CD4-positive, alpha-beta T cell treated with Interleukin-12 subunit alpha and Interleukin-12 subunit beta, for 1 hour (primary cell): ENCODE measurements at places on chromosomes 6 and 20.

DNA sequence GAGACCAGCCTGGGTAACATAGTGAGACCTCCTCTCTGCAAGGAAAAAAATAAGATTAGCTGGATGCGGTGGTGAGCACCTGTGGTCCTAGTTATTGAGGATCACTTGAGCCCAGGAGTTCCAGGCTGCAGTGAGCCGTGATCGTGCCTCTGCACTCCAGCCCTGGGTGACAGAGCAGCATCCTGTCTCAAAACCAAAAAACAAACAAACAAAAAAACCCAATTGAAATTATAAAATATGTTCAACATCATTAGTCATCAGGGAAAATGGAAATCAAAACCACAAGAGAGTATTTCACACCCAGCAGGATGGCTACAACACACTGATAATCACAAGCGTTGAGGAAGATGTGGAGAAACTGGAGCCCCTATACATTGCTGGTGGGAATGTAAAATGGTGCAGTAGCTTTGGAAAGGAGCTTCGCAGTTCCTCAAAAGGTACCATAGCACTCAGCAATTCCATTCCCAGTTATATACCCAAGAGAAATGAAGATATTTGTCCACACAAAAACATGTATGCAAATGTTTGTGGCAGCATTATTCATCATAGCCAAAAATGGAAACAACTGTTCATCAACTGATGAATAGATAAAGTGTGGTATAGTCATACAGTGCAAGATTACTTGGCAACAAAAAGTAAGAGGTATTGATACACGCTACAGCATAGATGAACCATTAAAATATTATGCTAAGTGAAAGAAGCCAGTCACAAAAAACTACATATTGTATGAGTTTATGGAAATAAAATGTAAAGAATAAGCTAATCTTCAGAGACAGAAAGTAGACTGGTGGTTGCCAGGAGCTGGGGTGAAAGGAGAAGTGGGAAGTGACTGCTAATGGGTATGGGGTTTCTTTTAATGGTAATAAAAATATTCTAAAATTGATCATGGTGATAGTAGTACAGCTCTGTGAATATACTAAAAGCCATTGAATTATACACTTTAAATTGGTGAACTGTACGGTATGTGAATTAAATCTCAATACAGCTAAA, 38.7 kb upstream of the RIPOR2 start:
- peak; percentile 48 for DNase-seq

DNA sequence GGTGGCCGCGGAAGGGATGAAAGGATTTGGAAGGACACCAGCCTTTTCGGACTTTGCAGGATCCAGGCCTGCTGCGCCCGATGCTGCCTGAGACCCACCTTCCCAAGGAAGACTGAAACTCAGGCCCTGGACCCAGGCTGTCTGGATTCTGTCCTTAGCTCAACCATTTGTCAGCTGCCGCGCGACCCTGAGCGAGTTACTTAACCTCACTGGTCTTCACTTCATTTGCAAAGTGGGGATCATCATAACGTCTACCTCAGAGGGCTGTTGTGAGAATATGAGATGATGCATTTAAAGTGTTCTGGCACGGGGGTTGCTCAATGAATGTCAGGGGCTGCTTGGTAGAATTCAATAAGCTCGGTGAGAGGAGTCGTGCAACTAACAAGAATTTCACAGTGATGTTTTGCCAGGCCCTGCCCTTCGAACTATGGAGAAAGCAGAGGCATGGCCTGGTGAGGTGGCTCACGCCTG, 104.2 kb upstream of the PRDM1 start:
- DNase-seq, result no peak

GRCh38 chr6:136213012-136213539, 37.0 kb downstream of the MTFR2 start:
- no peak for DNase-seq

DNA sequence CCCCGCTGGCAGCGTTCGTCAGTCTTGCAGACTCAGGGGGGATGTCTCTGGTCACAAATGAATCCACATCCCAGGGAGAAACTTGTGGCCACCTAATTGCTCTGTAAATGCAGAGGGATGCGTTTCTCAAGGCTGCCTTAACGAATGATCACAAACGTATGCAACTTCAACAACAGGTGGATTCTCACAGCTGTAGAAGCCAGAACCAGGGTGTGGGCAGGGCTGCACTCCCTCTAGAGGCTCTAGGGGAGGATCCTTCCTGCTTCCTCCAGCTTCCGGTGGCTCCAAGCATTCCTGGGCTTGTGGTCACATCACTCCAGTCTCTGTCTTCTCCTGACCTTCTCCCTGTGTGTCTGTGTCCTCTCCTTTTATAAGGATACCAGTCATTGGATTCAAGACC, 3.3 kb upstream of the TAF4 start:
- DNase-seq, result no peak

- DNase-seq, result no peak
Observed at GRCh38 chr6:101231606-101232235, 161.8 kb upstream of the GRIK2 start.

DNA sequence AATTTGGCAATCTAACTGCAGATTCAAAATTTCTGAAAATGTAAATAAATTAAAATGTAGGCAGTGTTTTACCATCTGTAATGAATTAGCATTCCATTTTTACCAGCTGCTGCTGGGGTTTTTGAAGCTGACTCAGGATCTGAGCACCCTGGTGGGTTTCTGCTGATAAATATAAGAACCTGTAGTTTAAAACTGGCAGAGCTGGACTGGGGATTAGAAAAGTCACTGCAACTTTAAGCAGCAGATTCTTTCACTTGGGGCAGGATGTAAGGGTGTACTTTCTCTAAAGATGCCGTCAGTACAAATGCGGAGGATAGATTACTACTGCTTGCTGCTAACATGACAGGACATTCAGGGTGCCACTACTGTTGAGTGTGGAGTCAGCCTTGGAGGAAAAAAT, 341.8 kb downstream of the CDKAL1 start:
- no peak for DNase-seq

- no peak for DNase-seq
Observed at GRCh38 chr6:98484696-98485095, 349.7 kb upstream of the POU3F2 start.

GRCh38 chr6:91288741-91289140, 701.9 kb upstream of the MAP3K7 start:
- no peak for DNase-seq

GRCh38 chr6:68628161-68628560, 6.9 kb upstream of the ADGRB3 start:
- DNase-seq, result no peak

DNA sequence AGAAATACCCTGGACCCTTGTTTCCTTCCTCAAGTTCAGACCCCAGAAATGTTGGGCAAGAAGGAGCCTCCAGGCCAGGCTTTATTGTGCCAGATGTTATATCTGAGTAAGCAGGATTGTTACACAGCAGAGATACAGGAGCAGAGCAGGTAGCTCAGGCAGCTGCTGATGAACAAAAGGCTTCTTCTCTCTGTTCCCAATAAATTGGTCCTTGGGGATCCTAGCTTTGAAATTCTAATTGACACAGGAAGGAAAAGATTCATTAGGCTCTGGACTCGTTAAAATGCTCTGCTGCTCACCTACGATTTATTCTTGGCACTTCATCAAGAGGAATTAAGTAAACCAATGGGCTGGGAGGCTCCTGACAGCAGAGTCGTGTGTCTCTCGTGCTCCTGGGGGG, 54.2 kb downstream of the RALY start:
- no peak for DNase-seq

GRCh38 chr6:36110863-36111262, 19.4 kb upstream of the MAPK13 start:
- DNase-seq, result no peak

GRCh38 chr6:837380-837779, 144.4 kb upstream of the EXOC2 start:
- no peak for DNase-seq

GRCh38 chr6:141388666-141389065, 744.1 kb upstream of the GJE1 start:
- DNase-seq, result no peak

- DNase-seq, result peak; percentile 53
Observed at GRCh38 chr6:25366903-25367545, 87.8 kb downstream of the CARMIL1 start.

- no peak for DNase-seq
Observed at GRCh38 chr6:165883851-165884640, 221.0 kb upstream of the PDE10A start.

GRCh38 chr6:165718491-165718891, 55.5 kb upstream of the PDE10A start:
- no peak for DNase-seq

GRCh38 chr20:48360342-48360975, 467.3 kb downstream of the PREX1 start:
- DNase-seq, result no peak

DNA sequence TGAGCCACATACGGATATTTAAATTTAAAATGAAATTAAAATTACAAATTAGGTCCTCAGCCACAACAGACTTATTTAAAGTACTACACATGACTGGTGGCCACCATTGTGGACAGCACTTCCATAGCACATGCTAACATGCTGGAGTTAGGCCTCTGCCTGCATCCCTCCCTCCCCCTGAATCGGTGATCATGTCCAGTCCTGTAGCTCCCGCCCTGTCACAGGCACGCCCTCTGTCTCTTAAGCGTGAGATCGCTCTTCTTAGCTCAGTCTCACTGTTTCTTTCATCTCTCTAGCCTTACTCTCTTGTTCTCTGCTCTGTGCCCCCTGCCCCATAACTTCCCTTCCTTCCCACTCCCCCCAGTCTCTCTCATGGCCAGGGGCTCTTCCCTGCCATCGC, 28.9 kb downstream of the ELMO2 start:
- DNase-seq, result no peak

- no peak for DNase-seq
Observed at GRCh38 chr6:168000198-168001028, 2.9 kb downstream of the KIF25 start.

DNA sequence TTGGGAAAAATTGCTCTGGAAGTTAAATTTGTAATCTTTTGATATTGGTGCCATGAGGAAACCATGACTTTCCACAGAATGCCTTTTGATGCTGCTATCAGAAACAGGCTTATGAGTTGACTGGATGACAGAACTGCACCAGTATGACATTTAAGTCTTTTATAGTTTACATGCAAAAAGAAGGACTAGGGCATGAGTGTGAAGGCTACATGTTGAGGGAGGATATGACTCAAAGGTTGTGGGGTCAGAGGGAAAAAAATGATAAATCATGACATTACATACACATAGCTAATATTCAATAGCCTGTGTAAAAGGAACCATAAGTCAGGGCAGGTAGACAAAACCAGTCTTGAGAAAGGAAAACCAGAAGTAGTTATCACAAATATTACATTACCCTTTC, 182.2 kb downstream of the COL12A1 start:
- no peak for DNase-seq

GRCh38 chr6:47424436-47424836, 53.2 kb upstream of the CD2AP start:
- no peak for DNase-seq

- no peak for DNase-seq
Observed at GRCh38 chr6:158391276-158391675, 79.0 kb downstream of the TULP4 start.

DNA sequence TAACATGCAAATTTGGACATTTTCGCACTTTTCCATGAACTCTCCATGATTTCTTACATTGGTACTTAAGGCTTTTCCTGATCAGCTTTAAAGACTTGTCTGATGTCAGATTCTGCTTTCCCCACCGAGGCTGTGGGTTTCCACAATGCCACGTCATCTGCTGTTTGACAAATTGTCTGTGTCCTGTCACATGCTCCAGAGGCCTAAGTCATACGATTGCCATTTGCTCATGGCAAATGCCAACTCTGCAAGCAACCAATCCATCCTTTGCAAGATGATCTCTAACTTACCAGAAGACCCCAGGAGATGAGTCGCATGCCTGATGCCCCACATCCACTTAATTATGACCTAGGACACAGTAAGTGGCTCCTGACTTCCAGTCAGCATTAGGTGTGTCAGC, 556.5 kb downstream of the BMP2 start:
- DNase-seq, result no peak

- DNase-seq, result no peak
Observed at GRCh38 chr6:90420500-90420899, 123.9 kb upstream of the BACH2 start.

GRCh38 chr6:88167352-88167937, 1.3 kb upstream of the CNR1 start:
- DNase-seq, result no peak

DNA sequence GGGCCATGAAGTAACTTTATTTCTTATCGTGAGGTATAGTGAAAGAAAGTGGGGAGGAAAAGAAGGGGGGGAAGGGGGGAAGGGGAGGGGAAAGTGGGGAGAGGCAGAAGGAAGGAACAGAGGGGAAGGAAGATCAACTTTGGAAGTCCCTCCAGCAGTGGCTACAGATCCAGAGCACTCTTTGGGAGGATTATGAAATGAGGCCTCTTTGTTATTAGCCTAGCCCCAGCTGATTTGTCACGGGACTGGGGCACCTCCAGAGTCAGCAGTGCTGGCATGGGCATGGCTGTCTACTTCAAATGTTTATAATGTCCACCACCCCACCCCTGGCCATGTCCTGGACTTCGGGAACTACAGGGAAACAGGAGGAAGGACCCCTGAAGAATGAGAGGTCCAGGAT, 7.6 kb downstream of the MOCS1 start:
- DNase-seq, result no peak

DNA sequence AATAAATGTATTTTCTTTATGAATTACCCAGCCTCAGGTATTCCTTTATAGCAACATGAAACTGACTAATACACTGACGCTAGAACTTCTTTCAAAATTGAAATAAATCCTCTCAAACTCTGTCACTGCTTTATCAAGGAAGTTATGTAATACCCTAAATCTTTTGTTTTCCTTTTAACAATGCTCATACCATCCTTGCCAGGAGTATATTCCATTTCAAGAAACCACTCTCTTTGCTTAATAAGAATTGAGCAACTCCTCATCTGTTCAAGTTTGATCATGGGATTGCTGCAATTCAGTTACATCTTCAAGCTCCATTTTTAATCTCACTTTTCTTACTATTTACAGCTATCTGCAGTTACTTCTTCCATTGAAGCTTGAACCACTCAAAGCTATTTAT, 707.6 kb upstream of the MARCKS start:
- DNase-seq, result no peak

GRCh38 chr20:59743767-59744485, 139.6 kb downstream of the PHACTR3 start:
- no peak for DNase-seq

DNA sequence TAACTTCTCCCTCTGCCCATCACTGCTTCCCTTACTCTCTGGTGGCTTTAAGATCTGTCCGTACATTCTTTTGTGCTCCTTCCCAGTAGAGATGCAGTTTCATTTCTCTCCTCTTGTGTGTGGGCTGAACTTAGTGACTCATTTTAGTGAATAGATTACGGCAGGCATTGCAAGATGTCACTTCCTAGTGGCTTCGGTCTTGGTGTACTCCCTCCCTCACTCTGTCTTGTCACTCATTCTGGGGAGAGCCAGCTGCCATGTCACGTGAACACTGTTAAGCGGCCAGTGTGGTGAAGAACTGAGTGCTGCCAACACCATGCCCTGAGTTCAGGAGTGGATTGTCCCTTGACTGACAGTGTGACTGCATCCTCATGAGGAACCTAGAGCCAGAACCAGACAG, 115.9 kb downstream of the OTOR start:
- DNase-seq, result no peak

GRCh38 chr6:159594750-159595117, 98.3 kb downstream of the SOD2 start:
- no peak for DNase-seq
